ENCODE measurements at places on chromosomes 12 and 14.

- DNase-seq, result no peak
Observed at GRCh38 chr14:100669468-100669867, 57.2 kb upstream of the DLK1 start.

DNA sequence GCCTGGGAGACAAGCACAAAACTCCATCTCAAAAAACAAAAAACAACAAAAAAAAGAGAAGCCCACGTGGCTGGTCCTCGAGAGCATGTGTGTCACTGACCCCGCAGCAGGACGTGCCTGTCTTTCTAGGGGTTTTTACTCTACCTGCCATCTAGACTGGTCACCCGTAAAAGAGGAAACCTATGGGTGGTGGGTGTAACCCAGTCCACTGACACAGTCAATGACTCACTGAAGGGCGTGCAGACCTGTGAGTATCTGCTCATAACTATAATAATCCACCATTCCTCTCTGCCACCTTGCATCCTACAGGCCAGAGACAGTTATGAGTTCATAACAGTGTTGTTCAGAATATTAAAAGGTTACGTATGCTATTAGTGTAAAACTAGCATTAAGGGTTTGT is 4.6 kb downstream of the GOLGA3 start:
- no peak for DNase-seq

DNA sequence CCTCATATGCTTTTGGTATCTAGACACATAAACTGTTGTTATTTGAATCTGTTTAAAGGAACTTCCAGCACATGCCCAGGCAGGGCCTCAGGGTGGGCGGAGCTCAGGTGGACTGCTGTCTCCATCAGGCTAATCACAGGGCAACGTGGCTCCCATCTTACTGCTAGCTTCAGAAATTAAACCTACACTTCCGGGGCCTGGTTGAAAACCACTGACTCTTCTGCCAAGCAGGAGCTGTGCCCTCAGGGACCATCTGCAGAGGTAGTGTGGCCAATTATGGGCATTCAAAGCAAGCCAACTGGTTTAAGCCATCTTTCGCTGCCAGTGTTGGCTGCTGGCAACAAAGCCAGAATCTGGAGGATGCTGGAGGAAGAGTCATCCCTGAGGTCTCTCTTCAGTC is 97.5 kb downstream of the TMX1 start:
- no peak for DNase-seq

GRCh38 chr14:62532181-62532580 is 513.1 kb downstream of the KCNH5 start:
- no peak for DNase-seq

GRCh38 chr12:48940181-48940580 is 14.9 kb upstream of the FKBP11 start:
- no peak for DNase-seq

GRCh38 chr14:47186486-47186885 is 488.9 kb downstream of the MDGA2 start:
- DNase-seq, result no peak

Data from mesothelial cell of epicardium (in vitro differentiated cells).